ENCODE measurements at places on chromosomes 6 and 20.

- no peak for DNase-seq
Measured at GRCh38 chr6:128073389-128073788, 172.5 kb upstream of the THEMIS start.

DNA sequence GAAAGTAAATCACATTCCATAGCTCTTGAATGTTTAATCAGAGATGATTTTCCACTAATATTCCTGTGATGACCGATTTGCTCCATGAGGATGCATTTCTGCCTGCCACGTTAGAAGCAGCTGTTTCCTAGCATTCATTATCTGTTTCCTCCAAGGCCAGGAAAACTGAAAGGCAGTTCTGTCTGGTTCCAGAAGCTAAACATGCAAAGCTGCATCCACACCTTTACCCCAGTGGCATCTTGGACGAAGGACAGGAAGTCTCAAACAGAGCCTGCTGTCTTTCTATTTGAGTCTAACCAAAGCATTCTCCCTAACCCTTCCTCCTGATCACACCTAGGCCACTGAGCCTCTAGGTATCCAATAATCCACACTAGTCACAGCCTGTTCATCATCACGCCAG lies 27.6 kb downstream of the CNKSR3 start:
- no peak for DNase-seq

DNA sequence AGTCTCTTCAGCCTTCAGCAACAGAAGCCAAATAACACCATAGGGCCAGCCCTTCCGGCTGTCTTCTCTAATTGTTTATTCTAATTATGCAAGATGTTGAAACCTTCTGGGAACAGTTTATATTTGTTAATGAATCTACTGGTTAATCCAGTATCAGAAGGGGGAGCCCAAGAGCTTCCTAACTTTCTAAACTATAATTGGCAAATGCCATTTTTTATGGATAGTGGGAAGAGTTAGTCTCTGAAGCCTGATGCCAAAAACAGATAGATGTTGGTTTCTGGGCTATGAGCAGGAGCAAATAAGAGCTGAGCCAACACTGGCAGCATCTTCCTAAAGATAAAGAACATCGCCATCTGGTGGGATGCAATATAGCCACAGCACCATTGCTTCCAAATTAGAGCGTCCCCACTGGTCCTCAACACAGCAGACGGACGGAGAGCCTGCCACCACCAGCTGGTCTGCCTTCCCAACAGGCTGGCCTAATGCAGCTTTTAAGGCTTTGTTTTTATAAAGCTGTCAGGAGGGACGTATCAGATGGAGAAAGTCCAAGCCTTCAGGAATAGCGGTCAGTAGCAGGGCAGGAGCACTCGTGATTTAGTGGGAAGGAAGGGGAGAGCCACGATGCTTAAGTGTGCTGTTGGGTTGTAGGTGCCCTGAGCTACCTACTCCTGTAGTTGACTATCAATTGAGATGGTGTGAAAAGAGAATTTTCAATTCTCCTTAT lies 118.8 kb downstream of the RALGAPA2 start:
- DNase-seq = no peak

GRCh38 chr6:37819802-37820717 lies 533 bp downstream of the ZFAND3 start:
- DNase-seq = no peak

- DNase-seq = no peak
Measured at GRCh38 chr6:87230801-87231200, 75.4 kb downstream of the ZNF292 start.

DNA sequence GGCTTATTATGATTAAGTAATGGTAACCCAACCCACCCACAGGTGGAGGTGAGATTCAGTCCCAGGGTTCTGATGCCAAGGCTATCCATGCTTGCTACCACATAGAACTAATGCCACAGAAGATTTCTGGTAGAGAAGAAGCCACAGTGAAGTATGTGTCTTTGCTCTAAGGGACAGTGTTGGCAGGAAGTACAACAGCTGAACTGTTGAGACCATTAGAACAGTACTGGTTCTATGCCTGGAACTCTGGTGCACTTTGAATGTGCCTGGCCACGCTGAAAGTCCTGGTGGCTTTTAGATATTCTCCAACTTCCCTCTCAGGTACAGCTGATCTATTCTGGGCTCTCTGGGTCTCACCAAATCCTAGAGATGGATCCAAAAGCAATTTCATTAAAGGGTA lies 7.8 kb downstream of the STX7 start:
- DNase-seq = no peak

DNA sequence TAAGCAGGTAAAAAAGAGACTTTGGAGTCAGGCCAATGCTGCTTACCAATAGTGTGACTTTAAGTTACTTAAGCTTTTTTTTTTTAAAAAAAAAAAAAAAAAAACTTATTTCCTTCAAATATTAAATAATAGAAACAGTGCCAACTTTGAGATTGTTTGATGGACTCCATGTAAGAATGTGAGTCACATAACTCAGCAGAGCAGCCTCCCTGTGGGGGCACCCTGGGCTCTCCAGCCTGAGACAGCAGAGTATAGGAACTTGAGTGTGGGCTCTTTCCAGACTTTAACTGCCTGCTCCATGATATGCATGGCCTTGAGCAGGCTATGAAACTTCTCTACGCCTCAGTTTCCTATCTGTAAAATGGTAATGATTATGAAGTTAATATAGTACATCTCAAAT lies 113.3 kb upstream of the SAMD5 start:
- DNase-seq = no peak

DNA sequence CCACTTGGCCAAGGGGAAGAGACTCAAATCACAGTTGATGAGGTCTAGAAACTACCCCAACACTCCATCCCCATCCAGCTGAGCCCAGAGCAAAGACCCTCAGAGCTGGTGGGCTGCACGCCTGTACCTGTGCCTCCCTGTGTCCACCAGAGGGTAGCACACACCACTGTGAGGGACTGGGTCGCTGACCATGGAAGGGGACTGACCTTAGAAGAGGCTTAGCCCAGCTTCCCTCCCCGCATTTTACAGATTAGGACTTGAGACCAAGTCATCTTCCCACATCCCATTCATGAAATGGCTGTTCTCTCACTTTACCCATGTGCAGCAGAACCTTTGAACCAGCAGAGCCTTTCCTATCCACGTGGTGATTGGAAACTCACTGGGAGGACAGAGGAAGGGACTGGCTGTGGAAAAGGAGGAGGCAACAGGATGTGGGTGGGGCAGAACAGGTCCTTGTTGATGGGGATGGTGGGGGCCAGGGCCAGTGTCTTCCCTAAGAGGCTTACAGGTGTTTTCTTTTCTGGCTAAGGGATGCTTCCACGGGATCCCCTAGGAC lies 44.3 kb downstream of the CPXM1 start:
- no peak for DNase-seq

DNA sequence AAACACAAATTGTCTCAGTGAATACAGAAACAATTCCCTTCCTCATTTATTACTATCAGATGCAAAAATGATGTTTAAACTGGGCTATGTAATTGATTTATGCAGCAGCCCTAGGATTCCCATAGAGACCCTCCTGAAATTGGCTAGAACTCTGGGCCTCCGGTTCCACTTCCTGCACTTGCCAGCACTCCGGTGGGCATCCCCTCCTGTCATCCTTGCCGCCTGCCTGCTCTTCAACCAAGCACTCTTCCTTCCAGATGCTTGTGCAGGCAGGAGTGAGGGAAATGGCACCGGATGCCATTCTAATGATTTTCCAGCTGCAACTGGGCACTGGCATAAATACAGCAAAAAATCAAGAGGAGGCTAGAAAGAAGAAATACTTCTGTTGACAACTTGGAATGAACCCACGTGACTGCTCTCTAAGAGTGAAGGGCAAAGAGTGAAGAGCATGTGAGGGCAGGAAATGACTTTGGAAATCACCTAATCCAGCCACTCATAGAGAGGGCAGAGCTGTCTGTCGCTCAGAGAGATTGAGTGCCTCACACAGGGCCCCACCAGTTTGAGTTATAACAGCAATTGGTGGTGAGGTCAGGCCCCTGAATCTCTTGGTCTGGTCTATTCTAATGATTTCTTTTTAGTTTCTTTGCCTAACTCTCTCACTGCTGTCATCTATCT lies 3.7 kb upstream of the NEDD9 start:
- no peak for DNase-seq

DNA sequence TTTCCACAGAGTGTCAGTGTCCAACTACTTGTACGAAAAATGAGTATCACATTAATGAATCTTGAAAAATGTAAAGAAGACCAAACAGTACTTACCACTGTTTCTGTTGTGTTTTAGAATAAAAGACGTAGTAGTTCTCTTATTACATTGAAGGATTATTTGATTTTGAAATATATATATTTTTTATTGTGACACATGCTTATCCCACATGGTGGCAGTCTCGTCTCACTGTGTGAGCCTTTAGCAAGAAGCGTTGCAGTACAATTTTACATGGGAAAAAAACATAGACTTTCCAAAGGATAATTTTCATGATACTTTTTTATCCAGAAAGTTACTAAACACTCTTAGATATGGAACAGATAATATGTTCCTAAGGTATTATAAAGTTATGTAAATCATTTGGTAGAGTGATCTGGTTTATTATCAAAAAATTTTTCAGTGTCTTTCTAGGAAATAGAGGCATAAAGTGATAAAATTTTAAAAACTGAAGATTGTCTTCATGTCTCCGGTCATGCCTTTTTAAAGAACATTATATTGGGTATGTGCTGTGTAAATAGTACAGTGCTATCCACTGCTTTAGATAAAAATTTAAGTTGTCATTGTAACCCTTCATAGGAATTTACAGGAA lies 117.5 kb upstream of the SAMD5 start:
- no peak for DNase-seq

- no peak for DNase-seq
Measured at GRCh38 chr6:133917781-133918180, 28.9 kb downstream of the TCF21 start.

DNA sequence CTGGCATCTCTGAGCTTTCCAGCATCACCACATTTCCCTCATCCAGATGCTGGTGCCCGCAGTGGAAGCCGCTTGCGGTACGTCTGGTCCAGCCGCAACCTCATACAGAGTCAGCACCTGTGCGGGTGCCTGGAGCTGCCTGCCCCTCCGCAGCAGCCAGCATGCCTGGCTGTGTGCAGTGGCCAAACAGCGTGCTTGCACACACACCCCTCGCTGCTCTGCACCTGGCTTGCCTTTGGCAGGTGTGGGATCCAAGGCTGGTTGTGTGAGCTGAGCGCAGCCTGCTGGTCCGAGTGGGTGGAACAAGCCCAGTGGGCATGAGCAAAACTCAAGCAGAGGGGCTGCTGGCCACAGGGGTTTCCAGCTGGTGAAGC lies 3.1 kb upstream of the HINT3 start:
- DNase-seq = no peak

DNA sequence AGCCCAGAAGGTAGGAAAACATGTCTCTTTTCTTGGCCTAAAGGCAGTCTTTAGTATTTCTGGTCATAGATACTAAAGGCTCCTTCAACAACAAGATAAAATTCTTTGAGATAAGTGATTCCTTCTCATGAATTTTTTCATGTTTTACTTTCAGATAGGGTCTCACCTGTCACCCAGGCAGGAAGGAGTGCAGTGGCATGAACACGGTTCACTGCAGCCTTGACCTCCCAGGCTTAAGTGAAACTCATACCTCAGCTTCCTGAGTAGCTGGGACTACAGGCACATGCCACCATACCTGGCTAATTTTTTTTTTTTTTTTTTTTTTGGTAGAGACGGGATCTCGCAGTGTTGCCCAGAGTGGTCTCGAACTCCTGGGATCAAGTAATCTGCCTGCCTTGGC lies 9.1 kb downstream of the PNLDC1 start:
- no peak for DNase-seq

GRCh38 chr6:140050101-140050995 lies 675.9 kb upstream of the CITED2 start:
- DNase-seq = no peak

- DNase-seq = no peak
Measured at GRCh38 chr20:18436847-18437246, 30.0 kb downstream of the DZANK1 start.

GRCh38 chr6:20644667-20645370 lies 110.6 kb downstream of the CDKAL1 start:
- DNase-seq = no peak

- no peak for DNase-seq
Measured at GRCh38 chr6:17417817-17418216, 24.4 kb downstream of the CAP2 start.

GRCh38 chr6:140909625-140910024 lies 1223.1 kb upstream of the GJE1 start:
- DNase-seq = no peak

- DNase-seq = no peak
Measured at GRCh38 chr20:9392892-9393857, 121.2 kb upstream of the LAMP5 start.

DNA sequence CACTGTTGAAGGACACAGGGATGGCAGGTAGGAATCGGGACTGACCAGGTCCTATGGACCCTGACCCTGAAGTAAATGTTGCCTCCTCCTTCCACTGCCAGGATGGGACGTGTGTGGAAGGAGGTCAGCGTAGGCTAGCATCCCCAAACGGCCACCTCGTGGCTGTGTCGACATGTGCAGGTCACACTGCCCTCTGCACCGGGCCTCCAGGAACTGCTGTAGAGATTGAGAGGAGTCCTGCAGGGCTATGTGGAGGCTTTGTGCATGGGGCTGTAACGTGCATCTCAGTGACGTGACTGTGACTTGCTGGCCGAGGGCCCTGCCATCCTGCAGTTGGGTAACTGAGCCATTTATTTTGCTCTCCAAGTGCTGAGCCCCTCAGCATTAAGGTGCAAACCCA lies 149.5 kb downstream of the PHACTR3 start:
- no peak for DNase-seq

GRCh38 chr20:61980647-61981583 lies 84.8 kb downstream of the TAF4 start:
- no peak for DNase-seq

- DNase-seq = no peak
Measured at GRCh38 chr6:13872681-13873080, 52.1 kb upstream of the RNF182 start.

- no peak for DNase-seq
Measured at GRCh38 chr6:130127195-130127594, 95.6 kb downstream of the SAMD3 start.

DNA sequence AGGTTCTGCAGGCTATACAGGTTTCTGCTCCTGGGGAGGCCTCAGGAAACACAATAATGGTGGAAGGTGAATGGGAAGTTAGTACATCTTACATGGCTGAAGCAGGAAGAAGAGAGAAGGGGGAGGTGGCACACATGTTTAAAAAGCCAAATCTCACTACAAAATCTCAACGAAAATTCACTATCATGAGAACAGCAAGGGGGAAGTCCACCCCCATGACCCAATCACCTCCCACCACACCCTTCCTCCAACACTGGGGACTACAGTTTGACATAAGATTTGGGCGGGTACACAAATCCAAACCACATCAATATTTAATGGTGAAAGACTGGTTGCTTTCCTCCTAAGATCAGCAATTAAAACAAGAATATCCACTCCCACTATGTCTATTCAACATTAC lies 13.8 kb upstream of the POLR1H start:
- no peak for DNase-seq

- DNase-seq = no peak
Measured at GRCh38 chr20:62217913-62218773, 1.9 kb downstream of the HRH3 start.

GRCh38 chr20:17636523-17637412 lies 45.3 kb downstream of the RRBP1 start:
- no peak for DNase-seq

GRCh38 chr6:4399656-4400055 lies 264.3 kb upstream of the ECI2 start:
- no peak for DNase-seq
